PC-3 (cell line): ENCODE measurements at places on chromosomes 2 and 18. TPM values are rescaled to one million over a fixed set of nuclear protein-coding genes. Genes with fewer than 3 reads are reported as not detected.
A peak's percentile ranks its signal among the peaks of the same experiment; 100 is the strongest.

DNA sequence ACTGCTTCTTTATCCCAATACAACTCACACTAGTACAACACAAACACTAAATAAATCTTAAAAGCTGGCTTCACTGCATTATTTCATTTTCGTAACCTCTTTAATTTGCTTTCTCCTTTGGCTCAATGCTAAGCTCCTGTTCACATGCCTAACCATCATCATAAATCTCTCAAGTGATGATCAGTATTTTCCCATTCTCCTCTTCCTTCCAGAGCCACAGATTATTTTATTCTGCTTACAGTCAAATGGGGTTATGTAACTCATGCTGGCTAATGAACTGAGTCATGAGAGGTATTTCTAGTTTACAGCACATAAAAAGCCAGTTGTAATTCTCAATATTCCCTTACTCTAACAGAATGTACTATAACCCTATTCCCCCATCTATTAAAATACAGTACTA lies 350.4 kb upstream of the ZC3H15 start:
- peak; percentile 38 for DNase-seq

GRCh38 chr18:56021136-56021808 lies 433.3 kb upstream of the TCF4 start:
- no peak for DNase-seq

GRCh38 chr2:46236006-46236875 lies 61.0 kb upstream of the EPAS1 start:
- no peak for DNase-seq

- DNase-seq = no peak
Observed at GRCh38 chr2:52594026-52594425, 1173.6 kb upstream of the CHAC2 start.

DNA sequence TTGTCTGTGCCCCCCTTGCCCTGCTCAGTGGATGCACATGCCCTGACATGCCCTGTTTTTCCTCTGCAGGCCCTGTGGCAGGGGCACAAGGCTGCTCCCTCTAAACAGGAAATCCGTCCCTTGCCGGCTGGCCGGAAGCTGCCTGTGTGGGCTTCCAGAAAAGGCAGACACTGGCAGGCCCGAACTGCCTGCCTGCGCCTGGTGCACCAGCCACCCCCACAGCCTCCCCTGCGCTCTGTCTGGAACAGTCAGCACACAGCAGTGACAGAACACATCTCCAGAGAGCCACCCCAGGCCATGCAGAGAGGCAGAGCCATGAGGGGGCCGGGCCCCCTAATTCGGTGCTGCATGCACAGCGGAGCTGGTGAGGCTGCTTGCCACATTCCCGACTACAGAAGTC lies 33.5 kb downstream of the LOXHD1 start:
- no peak for DNase-seq

- no peak for DNase-seq
Observed at GRCh38 chr2:43268066-43268953, 41.9 kb upstream of the ZFP36L2 start.

DNA sequence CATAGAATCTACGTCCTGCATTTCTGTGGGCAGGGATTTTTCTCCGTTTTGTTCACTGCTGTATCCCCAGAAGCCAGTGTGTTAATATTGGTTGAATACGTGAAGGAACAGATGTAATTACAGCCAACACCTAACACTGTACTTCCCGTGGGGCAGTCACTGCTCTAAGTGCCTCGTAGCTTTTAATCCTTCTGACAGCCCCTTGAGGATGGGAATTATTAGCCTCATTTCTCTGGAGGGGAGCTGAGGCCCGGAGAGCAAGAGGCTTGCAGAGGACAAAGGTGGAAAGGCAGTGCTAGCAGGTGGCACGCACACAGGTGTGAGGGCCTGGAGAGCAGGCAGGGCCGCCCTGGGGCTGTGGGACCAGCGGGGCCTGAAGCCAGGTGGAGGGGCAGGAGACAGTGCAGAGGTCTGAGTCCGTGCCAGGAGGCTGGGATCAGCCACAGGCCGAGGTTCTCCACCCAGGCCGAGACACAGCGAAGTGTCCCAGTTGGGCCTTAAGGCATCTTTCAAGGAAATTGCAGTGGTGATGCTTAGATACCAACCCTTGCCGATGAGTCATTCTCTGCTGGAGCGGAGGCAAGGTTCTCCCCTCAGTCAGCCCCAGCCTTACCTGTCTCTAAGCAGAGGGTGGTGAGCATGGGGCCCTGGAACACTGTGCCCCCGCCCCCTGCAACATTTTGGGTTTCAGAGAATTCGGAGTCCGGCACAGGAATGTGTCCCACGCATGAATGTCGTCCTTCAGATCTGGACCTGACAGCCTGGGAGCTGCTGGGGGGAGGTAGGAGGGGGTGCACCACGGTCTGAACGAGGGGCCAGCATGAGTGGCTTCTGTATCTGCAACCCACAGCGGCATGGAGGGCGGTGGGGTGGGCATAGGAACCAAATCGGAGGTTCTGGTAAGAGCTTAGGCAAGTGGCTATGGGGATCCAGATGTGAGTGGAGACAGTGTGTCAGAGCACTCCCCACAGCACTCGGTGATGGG lies 122.6 kb downstream of the GBX2 start:
- peak; percentile 83 for DNase-seq

GRCh38 chr18:36490897-36491296 lies 193.4 kb downstream of the FHOD3 start:
- DNase-seq = no peak

DNA sequence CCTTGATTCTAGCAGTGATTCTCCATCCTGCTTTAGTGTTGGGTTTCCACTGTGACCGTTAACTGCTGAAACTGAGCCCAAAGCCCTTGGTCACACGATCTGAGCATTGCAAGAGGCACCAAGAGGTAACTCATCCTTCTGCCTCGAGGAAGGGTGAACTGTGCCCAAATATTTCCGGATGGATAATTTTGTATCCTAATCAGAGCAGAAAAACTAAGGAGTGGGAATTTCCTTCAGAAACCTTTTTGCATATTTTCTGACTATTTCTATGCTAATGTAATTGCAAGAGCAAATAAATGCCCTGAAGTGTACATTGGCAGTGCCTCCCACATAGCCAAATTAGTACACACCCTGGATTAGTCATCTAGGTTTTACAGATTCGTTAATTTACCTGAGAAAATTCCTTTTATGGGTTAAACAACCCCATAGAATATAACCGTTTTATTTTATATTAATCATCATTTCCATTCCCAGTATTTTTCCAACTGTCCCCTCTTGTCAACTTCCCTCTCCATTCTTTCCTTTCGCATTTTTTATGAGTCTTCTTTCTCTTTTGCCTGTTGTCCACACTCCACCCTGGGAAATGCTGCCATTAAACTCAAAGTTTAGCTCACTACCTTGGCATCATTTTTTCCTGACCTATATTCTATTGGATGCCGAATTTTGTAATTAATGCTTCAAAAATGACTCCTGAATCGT lies 31.7 kb upstream of the COBLL1 start:
- DNase-seq = no peak

DNA sequence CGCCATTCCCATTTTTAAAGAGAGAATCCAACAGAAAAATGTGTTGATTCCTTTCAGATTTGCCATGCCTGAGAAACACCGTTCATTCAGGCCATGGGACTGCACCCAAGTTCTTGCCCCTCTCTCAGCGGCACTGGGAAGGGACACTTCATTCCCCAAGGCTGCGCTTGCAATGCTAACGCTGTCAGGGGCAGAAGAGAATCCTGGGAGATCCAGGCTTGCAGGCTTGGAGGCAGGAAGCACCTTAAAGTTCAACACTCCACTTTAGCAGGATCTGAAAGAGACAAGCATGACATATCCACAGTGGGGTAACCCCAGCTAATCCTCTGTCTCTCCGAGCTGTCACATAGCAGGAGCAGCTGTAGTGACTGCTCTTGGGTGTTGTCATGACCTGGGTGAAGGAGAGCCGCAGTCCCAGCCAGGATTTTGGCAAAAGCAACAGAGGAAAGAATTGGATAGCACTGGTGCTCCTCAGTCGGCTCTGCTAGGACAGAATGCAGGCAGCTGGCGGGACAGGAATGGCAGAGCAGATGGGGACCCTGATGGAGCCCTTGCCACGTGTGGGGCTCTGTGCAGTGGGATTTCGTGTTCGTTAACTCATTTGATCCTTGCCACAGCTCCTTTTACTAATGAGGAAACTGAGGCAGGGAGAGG lies 22.0 kb upstream of the ODC1 start:
- no peak for DNase-seq

DNA sequence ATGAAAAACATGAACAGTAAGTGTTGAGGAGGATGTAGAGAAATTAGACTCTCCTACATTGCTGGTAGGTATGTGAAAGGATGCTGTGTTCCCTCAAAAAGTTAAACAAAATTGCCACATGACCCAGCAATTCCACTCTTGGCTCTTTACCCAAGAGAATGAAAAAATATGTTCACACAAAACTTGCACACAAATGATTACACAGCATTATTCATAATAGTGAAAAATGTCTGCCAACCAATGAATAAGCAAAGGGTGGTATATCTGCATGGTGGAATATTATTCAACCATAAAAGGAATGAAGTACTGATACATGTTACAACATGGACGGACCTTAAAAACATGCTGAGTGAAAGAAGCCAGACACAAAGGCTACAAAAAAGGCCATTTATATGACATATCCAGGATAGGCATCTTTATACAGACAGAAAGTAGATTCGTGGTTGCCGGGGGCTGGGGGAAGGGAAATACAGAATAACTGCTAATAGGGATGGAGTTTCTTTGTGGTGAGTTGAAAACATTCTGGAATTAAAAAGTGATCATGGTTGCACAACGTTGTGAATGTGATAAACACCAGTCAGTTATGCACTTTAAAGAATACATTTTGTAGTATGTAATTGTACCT lies 85.4 kb upstream of the MYO3B start:
- DNase-seq = no peak

DNA sequence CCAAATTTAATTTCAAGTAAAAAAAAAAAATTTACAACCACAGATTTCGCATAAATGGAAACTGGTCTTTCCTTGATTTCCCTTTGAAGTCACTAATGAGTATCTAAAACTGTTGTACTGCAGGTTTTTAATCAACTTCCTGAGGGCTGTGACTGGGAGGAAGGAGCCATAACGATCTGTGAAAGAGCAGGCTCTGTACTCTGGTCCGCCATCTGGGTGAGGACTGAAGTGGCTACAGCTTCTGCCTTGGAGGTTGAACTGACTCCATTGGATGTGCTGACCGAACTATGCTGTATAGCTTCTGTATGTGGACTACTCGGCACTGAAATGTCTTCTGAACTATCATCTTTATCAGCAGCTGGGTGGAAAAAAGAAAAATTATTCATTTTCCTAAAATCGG lies 69.3 kb upstream of the CHN1 start:
- DNase-seq = no peak

DNA sequence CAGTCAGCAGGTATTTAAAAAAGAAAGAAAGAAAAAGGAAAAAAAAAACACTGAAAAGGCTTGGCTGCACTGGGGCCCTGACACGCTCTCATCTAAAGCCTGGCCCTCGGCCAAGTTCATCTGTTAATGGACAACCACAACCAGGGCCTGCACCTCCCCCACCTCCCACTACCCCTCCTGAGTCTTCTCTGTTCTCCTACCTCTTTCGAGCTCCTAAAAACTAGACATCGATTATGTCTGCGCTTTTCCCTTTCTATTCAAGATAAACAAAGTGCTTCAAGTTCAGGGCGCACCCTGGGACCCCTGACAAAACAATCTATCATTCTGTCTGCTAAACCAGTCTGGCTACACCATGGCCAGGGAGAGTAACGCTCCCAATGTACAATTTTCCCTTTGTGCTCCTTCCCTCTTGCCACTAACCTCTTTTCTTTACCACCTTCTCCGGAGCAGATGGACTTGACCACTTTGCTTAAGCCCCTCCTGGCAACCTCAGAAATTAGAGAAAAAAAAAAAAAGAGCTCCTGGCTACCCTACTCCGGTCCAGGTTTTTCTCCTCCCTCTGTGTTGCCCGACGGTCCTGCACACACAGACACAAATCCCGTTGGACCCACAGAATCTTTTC lies 22.7 kb downstream of the BCL11A start:
- peak; percentile 34 for DNase-seq

- no peak for DNase-seq
Observed at GRCh38 chr18:67260841-67261240, 255.7 kb downstream of the DSEL start.

- DNase-seq = no peak
Observed at GRCh38 chr2:42274863-42275262, 86.2 kb downstream of the COX7A2L start.

- peak; percentile 70 for DNase-seq
Observed at GRCh38 chr2:215454519-215455246, 18.8 kb upstream of the FN1 start.

DNA sequence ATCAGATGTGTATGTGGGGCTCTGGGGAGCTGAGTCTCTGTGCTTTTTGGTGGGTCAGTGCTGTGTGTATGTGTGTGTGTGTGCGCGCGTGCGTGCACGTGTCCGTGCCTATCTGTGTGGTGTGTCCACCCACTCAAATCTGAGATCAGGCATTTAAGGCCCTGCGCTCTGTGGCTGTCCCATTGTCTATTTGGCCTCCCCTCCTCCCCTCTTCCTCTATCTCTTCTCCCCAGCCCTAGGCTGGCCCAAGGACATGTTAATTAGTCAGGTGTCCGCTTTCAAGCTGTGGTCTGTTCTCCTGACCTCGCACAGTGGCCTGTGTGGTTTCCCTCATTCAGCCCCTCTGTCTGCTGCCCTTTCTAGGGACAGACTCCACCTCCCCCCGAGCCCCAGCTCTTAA lies 136.4 kb downstream of the DYSF start:
- DNase-seq = no peak

- no peak for DNase-seq
Observed at GRCh38 chr18:57947117-57947516, 96.9 kb upstream of the NEDD4L start.

The LRRFIP1 gene
- 87.8 and 106 TPM in 2 replicates for total RNA-seq

The DNAH6 gene
- total RNA-seq = not detected in 2 replicates

The SLC35F6 gene
- 33.9 and 43.8 TPM in 2 replicates for total RNA-seq

The IL36RN gene
- 0.36 TPM in 1 of 2 replicates, not detected in the other for total RNA-seq

The LCT gene
- not detected in 2 replicates for total RNA-seq

The DCDC2C gene
- not detected in 2 replicates for total RNA-seq

The TMEM127 gene
- 31.9 and 33.9 TPM in 2 replicates for total RNA-seq

The ICOS gene
- total RNA-seq = not detected in 2 replicates

The NEDD4L gene
- 100 and 105 TPM in 2 replicates for total RNA-seq

The TMEM182 gene
- total RNA-seq = 4.5 and 6.5 TPM in 2 replicates

The RAMP1 gene
- total RNA-seq = 210 and 248 TPM in 2 replicates

The SRD5A2 gene
- total RNA-seq = 0.07 TPM in 1 of 2 replicates, not detected in the other

The PLEKHM3 gene
- 5.9 and 7.9 TPM in 2 replicates for total RNA-seq

The NT5C1B gene
- total RNA-seq = not detected in 2 replicates

The MGAT4A gene
- 1.7 and 6.1 TPM in 2 replicates for total RNA-seq

The TUBB8B gene
- total RNA-seq = not detected in 2 replicates
